ENCODE measurements at places on chromosomes 3 and 15.
A peak's percentile ranks its signal among the peaks of the same experiment; 100 is the strongest.

DNA sequence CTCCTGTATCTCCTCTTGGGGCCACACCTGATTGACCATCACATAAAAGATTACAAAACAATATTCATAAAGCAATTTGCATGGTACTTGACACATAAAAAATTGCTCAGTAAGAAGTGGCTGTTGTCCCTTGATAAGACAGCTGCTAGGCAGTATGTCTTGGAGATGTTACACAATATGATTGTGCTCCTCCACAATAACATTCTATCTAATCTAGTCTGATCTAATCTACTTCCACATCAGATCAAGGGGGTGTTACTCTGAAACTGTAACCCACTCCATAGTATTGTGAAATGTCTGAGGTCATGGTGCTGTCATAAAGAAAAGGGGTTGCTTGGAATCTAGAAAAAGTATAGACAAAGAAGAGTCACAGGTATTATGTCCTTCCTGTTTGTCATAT is 23.4 kb upstream of the AQP9 start:
- DNase-seq, result no peak

GRCh38 chr3:32951410-32951811 is at the start of gene CCR4:
Gene CCR4 (plus strand): TSS chr3:32951644. CDS start chr3:32953423, 1,779 bp downstream.
- no peak for DNase-seq

GRCh38 chr3:52483577-52484381 is 11.4 kb upstream of the STAB1 start:
- peak; percentile 71 for DNase-seq

DNA sequence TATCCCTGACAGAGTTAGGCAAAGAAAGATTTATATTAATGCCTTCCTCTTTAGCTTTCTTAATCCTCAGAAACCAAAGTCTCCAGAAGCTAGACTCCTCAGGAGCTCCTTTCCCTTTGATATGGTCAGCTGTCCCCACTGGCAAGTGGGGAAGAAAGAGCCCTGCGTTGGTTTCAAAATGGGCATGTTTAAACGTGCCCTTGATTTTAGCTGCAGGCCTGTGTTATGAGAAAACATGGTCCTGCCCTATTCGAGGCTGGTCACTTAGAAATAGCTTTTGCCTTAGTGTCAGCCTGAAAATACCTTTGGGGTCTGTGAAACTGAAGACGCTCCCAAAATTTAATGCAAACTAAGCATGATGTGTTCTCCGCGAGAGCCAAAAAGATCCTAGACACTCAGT is 135.5 kb upstream of the RARB start:
- DNase-seq, result no peak

DNA sequence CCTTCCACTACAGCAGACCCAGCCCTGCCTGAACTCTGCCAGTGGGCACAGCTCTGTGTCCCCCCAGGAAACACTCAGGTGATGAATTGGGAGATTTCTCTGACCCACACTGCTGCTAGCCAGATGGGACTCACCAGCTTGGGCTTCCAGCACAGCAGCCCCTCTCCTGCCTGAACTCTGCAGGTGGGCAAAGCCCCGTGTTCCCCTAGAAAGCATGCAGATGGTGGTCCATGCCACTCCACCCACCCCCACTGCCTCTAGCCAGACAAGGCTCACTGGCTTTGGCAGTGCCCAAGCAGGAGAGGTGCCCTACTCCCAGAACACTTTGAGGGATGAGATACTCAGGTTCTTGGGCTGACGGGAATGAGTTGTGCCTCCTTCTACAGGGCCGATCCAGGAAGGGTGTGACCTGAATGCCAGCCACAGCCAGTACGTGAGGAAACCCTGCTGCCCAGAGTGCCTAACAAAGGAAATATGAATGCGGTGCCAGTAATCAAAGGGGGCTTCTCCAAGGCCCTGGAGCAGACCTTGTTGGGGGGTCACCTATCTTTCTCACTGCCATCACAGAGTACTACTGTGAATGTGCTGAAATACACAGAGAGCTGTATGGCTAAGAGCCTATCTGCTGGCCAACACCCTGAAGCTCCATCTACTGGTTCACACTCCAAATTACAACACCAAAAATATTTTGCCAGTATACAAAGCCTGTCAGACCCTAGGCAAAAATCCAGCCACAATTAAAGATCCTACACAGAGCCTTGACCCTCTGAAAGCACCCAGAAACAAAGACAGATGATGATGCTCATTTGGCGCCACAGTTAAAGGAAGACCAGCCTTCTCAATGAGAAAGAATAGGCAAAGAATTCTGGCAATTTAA is 61.9 kb downstream of the BTLA start:
- DNase-seq, result peak; percentile 27

- DNase-seq, result no peak
Measured at GRCh38 chr15:81330366-81331090, 6.6 kb upstream of the STARD5 start.

- DNase-seq, result peak; percentile 70
Measured at GRCh38 chr3:48088056-48088748, 72.0 kb upstream of the MAP4 start.
